ENCODE measurements at places on chromosomes 2 and 18.
A peak's percentile ranks its signal among the peaks of the same experiment; 100 is the strongest.

DNA sequence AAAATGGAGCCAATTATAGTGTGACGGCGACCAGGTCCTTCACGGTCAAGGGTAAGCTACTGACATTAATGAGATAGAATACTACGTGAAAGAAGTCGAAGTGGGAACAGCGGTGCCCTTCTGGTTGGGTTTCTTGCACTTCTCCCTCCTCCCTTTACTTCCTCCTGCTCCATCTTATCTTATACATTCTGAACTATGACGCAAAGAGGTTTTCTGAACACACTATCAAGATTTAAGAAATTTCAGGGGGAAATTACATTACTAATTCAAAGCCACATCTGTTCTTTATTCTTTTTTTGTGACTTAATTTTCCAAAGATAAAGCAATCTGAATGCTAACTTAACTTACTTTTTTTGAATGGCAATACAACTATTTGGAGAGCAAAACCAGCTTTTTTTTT is 14.8 kb upstream of the IL18R1 start:
- DNase-seq: no peak

- DNase-seq: no peak
Measured at GRCh38 chr2:45323344-45323743, 287.7 kb downstream of the SRBD1 start.

- no peak for DNase-seq
Measured at GRCh38 chr2:7205151-7205830, 288.1 kb downstream of the RNF144A start.

DNA sequence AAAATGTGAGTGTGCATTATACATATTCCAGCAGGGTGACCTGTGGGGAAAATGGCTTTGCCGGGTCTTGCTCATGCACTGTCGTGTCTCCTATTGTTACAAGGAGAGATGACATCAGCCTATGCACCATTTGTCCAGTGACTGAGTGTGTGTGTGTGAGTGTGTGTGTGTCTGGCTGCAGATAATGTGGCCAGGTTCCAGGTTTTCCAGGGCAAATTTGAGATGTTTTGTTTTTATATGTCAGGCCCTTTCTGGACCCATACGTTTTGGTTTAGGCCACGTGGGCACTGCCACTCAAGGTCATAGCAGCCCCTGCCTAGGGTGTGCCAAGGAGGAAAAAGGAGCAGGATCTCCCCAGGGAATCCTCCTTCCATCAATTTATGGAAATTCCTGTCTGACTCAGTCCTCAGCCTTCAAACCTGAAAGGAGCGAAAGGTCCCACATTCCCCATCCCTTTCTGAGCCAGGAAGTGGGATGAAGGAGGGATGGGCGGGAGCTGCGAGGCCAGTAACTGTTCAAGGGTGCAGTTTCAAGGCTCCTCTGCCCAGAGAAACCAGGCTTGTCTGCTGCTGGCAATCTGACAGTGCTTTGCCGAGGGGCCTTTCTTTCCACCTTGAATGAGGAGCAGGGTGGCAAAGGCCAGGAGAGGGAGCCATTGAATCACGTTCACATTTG is 93.0 kb upstream of the SMAD2 start:
- peak; percentile 67 for DNase-seq

DNA sequence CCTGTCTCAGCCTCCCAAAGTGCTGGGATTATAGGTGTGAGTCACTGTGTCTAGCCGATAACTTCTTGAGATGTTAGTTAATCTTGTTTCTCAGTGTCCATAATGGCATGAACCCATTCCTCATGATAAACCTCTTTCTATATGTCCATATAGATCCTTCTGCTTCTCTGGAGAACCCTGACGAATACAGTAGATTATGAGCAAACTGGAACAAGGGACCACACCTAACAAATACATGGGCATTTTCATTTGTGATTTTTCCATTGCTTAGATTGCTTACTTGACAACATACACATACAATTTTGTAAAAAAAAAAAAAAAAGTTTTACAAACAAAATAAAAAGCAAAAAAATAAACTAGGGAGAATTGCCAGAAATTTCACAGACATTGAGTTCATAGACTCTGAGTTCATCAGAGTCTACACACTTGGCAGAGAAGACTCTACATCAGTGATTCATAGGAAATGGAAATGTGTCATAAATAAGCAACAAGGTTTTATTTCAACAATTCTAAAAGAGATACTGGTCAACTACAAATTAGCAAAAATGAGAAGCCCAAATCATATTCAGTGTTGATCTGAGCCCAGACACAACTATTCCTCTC is 96.7 kb downstream of the GALR1 start:
- no peak for DNase-seq
